ENCODE measurements at places on chromosomes 5 and 9.

- DNase-seq: no peak
Observed at GRCh38 chr9:126428534-126429175, 102.0 kb downstream of the MVB12B start.

GRCh38 chr9:78919701-78920100, 622.8 kb downstream of the PSAT1 start:
- no peak for DNase-seq

DNA sequence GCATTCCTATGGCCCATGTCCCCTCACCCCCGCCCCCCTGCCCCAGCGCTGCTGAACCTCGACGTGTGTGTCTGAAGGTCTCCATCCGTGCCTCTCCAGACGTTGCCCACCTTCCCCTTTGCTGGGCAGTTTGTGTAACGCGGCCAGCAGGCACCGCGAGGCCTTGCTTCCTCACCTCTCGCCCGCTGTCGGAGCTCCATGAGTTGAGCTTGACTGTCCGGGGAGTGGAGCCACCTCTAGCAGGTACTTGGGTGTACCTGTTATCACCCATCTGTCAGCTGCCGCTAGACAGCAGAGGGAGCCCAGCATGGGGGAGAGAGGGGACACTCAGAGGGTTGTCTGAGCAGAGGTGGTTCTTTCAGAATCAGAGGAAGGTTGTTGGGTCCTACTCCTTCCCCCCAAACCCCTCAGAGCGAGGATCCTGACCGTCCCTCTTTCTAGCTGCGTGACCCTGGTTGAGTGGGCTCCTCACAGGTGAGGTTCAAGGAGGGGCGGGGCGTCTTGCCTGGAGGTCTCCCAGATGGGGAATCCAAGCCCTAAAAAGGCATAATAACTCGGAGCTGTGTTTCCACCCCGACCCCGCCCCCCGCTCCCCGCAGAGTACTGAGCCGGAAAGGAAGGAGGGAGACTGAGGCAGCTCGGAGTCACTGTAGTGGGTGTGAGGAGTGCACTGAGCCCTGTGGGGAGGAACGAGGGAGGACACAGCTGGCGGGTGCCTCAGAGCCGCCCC, 184.7 kb downstream of the C9orf50 start:
- DNase-seq: peak; percentile 55

- no peak for DNase-seq
Observed at GRCh38 chr9:109792951-109793546, 13.1 kb downstream of the PALM2AKAP2 start.

DNA sequence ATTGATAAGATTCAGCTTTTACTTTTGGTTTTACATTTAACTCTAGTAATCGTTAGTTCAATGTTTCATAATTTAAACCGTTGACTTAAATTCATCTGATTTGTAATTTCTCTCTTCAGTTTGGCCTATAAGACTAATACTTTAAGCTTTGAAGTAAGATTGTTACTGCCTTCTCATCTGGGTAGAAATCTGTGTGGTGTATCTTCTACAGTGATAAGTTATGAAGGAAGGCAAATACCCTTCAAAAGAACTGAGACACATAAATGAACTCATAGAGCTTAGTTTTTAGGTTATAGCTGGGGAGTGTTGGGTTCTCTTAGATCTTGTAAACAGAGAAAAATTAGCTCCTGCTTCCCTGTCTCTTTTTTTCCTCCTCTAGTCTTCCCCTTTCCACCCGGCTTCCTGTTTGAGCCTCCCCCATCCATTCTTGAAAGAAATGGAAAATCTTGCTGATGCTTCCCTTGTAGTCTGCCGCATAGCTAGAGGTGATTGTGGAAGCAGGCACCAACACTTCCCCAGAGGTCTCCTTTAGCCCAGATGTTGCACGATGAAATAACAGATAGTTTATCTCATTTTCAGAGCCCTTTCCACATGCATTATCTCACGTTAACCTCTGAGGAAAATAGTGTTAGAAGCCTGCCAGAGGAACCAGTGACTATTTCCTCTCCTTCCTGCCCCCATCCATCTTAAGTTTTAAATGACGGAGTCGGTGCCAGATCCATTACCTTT, 2.0 kb upstream of the F2RL2 start:
- DNase-seq: no peak

GRCh38 chr5:178580271-178580955, 9.8 kb downstream of the COL23A1 start:
- DNase-seq: no peak

- DNase-seq: no peak
Observed at GRCh38 chr5:91311697-91312501, 71.2 kb downstream of the ARRDC3 start.

DNA sequence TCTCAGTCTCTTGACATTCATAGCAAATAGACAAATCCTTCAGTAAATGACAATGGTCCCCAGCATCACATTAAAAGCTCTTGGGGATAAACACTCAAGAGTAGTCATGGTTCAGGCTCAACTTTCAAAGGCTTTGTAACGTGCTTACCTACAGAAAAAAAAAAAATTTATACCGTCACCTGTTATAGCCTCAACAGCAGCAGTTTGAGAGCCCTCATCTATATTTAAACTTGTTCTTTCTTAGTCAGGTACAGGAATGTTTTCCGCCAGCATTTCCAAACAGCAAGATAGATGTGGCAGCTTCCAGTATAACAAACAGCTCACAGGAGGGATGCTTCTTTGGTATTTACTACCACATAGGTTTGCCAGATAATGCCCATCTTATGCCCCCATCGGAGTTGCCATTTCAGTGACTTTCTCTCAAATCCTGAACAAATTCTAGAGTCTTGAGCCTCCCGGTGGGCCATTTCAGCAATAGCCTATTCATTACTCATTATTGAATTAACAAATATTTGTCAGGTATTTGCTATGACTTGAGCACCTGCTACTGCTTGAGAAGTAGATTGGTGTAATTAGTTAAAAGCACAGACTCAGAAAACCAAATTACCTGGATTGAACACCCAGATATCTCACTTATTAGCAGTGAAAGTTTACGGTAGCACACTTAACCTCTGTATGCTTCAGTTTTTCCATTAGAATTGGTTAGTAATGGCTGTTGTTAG, 470.0 kb downstream of the EBF1 start:
- no peak for DNase-seq

DNA sequence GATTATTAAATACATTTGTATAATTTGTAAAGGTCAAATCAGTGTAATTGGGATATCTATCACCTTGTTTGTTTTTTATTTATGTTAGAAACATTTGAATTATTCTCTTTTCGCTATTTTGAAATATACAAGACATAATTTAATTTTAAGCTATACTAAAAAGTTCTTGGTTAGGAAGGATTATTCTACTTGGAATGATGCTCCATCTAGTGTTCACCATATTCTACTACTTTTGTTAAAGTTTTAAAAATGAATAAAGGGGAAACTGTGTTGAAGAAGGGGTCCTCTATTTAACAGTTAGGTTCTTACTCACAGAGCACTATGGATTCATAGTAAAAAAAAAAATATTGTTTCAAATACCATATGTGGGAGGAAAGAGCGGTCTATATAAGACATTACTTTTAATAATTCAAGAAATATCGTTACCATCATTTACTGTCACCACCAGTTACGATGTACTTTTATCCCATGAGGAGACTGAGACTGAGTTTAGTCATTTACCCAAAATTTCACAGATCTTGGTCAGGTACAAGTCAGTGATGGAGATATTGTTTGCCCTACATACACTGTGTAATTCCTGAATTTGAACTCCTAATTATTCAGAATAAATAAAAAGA, 6.3 kb upstream of the STOM start:
- DNase-seq: no peak

- DNase-seq: no peak
Observed at GRCh38 chr5:13510616-13511015, 433.9 kb downstream of the DNAH5 start.

DNA sequence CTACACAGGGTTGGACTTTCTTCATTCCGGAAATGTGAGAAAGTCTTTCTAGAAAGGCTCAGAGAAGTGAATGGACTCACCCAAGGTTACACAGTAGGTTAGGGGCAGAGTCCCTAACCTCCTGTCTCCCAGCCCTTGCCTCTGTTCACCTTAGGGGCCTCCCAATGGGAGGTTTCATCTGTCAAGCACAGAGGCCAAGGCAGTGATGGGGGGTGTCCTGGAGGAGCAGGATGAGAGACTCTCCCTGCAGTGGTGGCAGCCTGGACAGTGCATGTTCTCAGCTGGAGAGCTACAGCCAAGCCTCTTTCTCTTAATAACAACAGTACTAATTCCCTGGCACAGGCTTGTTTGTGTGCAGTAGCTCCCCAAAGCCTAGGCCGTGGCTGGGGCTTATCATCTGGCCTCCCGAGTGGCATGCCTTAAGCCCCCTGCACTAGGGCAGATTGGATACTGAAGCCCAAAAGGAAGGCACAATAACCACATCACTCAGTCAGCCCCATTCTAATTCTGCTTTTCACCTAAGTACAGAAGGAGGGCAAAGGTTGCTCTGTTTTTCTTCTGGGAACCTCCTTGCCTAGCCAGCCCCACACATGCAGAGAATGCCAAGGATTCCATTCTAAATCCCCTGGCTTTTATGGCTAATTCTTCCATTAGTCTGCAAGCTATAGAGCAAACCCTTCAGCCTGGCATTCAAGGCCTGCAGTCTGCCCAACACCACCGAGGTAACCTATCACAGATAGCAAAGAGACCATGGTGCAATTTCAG, 50.2 kb upstream of the XPA start:
- peak; percentile 41 for DNase-seq

DNA sequence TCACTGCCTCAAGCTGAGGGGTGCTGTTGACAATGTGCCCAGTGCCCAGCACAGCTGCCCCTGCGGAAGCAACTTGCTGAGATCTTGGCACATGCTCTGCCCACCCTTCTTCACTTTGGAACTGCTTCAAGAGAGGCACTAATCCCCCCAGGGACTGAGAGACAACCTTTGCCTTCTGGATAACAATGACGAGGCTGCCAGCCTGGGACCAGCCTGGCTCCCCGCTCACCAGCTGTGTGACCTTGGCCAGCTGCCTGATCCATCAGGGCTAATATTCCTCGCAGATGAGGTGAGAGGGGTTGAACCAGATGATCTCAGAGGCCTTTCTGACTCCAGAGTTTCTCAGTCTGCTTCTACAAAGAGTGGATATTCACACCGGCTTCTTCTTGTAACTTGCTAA, 81.0 kb downstream of the SHB start:
- DNase-seq: no peak

DNA sequence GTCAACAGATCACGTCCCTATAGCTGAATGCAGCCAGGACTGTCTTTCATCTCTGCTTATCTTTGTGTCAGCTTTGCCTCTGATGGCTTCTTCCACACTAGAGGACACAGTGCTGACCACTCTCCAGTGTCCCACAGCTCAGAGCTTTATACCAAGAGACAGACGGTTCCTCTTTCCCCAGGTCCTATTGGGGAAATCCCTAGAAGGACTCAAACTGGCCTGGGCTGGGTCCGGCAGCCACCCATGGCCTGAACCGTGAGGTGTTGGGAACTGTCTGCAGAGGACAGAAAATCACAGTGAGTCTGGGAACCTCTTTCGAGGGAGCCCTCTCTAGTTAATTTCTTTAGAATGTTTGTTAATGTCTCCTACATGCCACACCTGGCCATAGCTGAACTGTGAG, 68.3 kb upstream of the SHB start:
- DNase-seq: no peak

DNA sequence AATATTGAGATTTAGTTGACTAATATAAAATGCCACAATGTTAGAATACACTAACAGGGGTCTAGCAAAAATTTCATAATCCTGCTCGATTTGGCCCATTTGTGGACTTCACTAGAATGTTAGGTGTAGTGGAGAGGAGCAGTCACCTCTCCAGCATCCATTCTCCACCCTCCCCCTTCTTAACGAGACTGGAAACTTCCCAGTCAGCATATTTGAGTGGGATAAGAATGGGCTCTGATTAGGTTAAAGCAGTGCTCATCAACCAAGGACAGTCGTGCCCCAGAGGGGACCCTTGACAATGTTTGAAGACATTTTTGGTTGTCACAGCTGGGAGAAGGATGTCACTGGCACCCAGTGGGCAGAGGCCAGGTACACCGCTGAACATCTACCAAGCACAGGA, 46.7 kb downstream of the FANCC start:
- DNase-seq: no peak

All from WERI-Rb-1 (cell line).